Stimulated activated CD8-positive, alpha-beta memory T cell treated with anti-CD3 and anti-CD28 coated beads, Interleukin-2, amount 100 ng/mL, for 48 hours (primary cell): ENCODE measurements at places on chromosomes 11 and 22.

DNA sequence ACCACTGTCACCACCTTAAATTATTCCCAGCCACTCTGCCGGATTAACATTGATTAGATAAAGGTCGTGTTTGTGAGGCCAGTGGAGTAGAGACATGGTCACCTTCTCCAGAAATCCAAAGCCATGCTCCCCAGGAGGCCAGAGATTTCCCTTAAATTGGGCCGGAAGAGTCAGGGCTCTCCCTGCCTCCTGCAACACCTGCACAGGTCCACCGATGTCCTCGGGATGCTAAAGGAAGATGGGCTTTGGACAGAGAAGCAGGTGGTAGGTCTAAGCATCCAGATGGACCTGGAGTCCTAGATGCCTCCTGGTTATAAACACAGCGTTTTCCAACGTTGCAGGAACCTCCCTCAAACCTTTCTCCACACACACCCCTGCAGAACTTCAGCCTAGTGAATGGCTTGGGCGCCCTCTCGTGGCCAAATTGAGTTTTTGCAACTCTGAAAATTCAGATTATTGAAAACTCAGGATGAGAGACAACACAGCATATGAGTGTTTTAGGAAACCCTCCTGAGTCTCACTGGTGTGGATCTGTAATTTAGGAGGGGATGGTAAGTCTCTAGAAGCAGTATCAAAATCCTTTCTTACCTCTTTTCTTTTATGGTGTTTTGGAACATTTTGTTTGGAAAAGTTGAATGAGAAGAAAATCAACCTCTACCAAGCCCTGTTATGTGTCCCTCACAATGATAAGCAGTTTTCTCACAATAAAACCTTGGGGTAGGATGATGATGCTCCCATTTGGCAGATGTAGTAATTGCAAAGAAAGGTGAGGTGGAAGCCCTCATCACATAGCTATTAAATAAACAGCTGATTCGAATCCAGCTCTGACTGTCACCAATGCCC is 109.6 kb downstream of the RRAS2 start:
- peak; percentile 44 for DNase-seq

GRCh38 chr11:104329078-104329665 is 165.2 kb upstream of the PDGFD start:
- no peak for DNase-seq

DNA sequence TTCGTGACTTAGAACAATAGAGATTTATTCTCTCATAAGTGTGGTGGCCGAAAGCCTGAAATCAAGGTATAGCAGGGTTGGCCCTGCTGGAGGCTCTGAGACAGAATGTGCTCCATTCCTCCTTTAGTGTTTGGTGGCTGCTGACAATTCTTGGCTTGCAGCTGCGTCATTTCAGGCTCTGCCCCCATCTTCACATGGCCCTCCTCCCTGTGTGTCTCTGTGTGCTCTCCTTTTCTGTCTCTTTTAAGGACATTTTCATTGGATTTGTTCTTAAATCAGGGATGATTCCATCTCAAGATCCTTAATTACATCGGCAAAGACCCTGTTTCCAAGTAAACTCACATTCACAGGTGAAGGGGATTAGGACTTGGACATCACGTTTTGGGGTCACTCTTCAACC is 10.2 kb upstream of the APOL6 start:
- no peak for DNase-seq

GRCh38 chr11:70729949-70730348 is 331.6 kb downstream of the CTTN start:
- DNase-seq = no peak

DNA sequence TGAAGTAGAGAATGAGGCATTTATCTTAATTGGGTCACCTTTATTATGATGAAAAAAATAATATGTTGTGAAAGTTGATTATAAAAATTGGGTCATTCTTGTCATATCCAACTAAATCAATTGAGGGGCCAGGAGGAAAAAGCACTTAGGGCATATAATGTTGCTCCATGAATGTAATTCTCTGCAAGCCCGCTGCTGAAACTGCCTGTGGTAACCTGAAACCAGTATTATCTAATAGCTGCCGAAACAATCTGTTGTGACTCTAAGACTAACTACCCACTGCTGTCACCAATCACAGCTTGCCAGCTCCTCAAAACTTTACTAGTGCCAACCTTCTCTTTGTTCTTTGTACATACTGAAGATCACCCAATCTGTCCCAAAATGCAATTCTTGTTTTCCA is 115.8 kb downstream of the ATG16L2 start:
- no peak for DNase-seq

GRCh38 chr22:38314051-38314932 is 2.9 kb downstream of the CSNK1E start:
- DNase-seq = no peak

GRCh38 chr11:43517518-43517917 is 158.8 kb downstream of the TTC17 start:
- no peak for DNase-seq

DNA sequence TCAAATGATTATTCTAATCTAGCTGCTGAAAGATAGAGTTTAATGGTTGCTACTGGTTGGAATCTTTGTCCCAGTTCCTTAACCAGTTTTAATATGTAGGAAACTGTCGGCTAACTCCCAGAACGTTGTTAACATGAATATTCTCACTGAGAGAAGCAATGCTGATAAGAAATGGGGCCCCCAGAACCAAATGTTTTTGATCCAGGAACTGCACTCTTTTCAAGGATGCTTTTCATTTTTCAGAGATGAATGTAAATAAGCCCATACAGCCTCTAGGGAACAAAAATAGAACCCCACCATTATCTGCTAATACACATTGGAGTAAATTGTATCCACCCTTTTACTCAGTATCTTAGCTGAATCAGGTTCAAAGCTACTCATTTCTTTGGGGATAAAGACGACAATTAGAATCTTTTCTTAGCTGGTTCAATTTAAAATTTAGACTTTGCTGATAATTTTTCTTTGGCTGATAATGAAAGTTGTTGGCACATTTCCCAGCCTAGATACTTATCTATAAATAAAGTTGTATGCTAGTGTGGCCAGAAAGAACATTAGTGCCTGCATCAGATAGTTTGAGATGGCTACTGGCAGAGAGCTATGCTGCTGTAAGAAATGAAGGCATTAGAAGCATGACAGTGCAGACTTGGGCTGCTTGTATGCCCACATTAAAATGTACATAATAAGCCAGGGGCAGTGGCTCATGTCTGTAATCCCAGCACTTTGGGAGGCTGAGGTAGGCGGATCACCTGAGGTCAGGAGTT is 323.3 kb upstream of the PDGFD start:
- DNase-seq = no peak

GRCh38 chr11:19259487-19260345 is 19.0 kb upstream of the E2F8 start:
- peak; percentile 49 for DNase-seq

GRCh38 chr22:49701380-49702067 is 126.1 kb downstream of the BRD1 start:
- DNase-seq = no peak

GRCh38 chr22:35564975-35565867 is 24.6 kb downstream of the RASD2 start:
- no peak for DNase-seq

GRCh38 chr11:73152861-73153483 is 10.9 kb upstream of the FCHSD2 start:
- no peak for DNase-seq

DNA sequence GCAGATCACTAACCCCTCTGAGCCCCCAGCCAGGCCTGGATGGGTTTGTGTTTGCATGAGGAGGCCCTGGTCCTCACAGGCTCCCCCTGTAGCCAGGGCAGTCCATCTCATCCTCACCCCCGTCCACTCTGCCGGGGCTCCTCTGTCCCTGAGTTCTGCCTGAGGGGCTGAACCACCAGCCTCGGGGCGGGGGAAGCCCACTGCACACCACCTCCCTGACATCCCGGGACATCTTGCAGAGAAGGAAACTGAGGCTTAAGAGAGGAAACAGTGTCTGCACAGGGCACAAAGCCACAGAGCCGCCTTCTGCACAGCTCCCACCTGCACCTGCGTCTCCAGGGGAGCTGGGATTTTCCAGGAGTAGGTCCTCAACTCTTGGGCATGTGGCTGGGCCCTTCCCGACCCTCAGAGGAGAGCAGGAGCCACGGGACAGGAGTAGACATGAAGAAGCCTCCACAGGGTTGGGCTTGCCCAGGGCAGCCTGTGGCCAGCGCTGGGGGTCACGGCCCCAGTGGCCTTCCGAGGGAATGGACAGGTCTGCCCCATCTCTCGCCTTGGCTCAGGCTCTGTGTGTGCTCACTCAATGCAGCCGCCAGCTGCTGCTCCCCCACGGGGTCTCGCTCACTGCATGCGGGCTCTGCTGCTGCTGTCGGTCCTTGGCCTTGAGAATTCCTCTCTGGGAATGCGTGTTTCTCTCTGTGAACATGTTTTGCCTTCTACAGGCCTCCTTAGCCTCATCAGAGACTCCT is 45.4 kb upstream of the CCDC188 start:
- DNase-seq = no peak

GRCh38 chr11:133162227-133162626 is 370.1 kb downstream of the OPCML start:
- DNase-seq = no peak

- no peak for DNase-seq
These were observed 5.8 kb downstream of the PLEKHB1 start for GRCh38 chr11:73652046-73652730.

DNA sequence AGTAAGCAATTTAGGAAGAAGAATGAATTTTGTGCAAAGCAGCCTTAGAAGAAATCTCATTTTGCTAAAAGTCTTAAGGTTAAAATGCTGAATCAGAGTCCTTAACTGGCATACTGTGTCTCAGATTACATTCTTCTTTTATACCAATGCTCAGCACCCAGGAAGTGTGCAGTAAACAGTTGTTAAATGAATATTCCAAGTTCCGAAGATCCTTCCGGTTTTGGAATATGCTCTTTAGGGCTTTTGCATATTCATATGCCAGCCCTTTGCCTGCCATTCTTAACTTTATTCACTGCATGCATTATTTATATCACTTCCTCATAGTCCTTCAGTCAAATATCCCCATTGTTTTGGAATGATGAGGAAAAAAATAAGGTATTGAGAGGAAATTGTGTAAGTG is 242.0 kb downstream of the DDX10 start:
- DNase-seq = no peak

DNA sequence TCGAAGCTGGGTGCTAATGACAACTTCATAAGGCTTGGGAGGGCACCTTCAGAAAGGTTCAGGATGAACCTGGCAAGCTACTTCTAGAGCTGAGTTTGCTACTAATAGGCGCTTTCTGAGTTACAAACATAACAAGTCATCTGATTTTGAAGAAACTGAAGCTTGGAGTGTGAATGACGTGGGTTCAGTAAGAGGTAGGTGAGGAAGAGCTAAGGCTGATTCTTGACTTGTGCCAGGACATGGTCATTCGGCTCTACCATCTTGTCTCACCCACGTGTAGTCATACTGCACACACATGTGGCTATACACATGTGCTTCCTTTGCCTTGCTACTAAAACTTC is 56.4 kb downstream of the SWAP70 start:
- no peak for DNase-seq

DNA sequence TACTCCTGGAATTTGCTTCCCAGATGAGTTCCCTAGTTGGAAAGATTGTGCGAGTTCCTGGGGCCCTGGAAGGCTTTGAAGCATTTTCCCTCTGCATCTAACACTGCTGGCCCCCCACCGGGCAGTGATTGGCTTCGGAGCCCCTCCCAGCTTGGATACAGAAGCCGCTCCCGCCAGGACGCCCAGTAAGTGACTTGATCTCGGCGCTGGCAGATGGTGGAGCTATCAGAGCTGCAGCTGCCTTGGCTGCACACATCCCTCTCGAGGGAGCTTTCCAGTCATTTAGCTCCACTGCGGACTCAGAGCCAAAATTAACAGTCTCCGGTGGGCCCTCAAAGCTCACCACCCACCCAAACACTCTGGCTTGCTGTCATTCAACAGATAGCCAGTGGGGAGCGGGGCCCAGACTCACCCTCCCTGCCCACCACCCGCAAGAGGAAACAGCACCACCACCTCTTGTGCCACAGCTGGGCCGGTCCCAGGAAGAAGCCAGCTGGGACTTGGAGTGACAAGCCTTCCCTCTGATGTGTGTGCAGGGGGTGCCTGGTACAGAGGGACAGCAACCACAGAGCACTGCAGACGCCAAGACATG is 162.3 kb downstream of the TRIM29 start:
- DNase-seq = no peak

DNA sequence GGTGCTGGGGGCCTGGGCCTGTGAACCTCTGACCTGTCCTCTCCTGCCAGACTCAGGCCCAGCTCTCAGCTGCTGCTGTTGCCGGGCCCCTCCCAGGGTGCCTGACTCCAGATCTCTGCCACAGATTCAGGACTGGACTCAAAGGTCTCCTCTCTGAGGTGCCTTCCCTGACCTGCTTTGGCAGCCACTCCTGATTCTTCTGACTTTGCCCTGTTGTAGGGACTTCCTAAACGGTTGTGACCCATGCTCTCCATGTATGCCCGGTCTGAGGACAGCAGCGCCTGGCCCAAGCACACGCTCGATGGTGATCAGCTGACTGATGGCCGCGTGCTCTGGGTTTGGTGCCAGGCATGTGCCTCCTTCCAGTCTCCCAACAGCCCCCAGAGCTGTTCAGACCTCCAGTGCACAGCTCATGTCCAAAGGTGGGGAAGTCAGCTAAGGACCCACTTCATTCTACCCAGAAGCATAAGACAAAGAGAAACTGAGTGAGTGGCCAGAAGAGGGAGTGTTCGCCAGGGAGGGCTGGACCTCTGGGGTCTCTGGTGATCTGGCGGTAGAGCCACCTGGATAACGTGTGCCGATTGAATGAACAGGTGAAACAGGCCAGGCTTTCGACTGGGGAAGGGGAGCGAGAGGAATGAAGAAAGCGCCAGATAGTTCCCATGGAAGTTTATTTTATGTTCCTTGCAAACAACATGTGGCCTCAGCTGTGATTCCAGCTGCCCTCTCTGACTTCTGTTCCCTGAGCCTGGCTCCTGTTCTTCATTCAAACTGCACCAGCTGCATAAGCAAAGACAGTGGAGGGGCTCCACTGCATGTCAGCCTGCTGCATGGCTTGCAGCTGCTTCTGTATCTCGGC is 8.1 kb upstream of the TOP3B start:
- DNase-seq = no peak

DNA sequence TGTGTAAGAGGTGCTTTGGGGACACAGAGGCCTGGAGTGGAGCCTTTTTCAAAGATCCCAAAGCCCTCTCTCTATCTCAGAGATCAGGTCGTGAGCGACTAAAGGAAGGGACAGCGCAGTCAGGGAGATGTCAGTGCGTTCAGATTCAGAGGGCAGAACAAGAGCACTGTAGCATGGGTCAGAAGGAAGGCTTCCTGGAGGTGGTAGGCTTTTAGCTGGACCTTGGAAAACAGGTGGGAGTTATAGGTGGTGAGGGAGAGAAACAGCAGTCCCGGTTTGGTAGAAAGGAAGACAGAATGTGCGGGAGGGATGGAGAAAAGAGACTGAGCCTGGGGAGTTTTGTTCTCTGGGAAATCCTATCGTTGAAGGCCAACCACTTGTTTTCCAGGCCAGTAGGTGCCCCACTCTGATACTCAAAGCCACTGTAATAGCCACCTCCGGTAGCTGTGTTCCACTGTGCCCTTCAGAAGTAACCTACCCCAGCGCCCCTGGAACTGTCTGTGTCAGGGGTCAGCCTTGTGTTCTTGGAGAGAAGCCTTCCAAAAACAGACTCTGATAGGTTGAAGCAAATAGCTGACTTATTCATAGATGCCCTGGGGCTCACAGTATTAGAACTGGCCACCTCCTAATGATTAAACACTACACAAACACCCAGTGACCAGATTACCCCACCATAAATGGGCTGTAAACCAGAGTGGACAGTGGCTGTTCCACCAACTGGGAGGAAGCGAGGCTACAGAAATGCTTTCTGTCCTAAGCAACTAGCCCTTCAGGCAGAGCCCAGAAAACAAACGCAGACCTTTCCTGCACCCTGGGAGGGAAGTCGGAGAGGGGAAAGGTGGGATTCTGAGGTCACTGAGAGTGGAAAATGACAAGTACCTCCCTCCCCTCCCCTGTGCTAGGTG is 157.7 kb downstream of the DBX1 start:
- no peak for DNase-seq

- DNase-seq = no peak
These were observed 88.5 kb upstream of the ALX4 start for GRCh38 chr11:44398266-44399030.
